Activated naive CD8-positive, alpha-beta T cell treated with anti-CD3 and anti-CD28 coated beads, Interleukin-2, amount 50 U/mL, for 16 hours (primary cell): ENCODE measurements at places on chromosomes 4 and X.

GRCh38 chr4:4344915-4345527 lies 41.9 kb upstream of the NSG1 start:
- DNase-seq = no peak

- DNase-seq = no peak
Measured at GRCh38 chr4:130478406-130478805, 1382.5 kb downstream of the C4orf33 start.

DNA sequence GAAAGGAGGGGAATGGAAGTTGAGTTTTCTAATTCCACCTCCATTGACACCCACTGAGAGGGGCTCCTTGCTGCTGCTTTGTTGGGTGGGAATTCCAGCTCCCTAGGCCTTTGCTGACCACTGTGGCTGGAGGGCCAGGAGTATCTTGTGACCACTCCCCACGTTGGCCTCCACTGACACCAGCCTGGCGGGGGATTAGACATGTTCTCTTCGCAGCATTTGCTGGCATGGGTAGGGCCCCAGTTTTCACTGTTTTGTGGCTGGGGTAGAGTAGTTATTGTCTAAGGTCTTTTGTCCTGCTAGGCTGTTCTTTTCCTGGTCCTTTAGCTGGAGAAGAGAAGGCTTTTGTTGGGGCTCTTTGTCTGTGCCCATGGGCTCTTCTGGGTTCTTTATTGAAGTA lies 116.7 kb downstream of the CDKL5 start:
- no peak for DNase-seq

DNA sequence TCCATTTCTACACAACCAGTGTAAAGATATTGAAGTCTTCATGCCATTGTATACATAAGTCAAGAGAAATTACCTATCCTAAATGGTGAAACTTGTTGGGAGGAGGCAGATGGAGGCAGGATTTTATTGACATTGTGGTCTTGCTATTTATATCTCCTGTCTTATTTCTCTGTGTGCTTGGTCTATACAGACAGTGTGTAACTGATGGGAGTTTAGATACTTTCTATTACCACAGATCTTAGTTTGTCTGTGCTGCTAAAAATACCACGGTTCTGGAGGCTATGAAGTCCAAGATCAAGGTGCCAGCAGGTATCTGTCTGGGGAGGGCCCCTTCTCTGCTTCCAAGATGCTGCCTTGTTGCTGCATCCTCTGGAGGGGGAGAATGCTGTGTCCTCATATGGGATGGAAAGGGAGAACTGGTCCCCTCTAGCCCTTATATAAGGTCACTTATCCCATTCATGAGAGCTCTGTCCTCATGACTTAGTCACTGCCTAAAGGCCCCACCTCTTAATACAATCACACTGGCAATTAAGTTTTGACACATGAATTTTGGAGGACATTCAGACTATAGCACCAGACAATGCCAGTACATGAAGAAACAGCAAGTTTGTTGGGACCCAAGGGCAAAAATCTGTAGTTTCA lies 62.4 kb downstream of the SYNPO2 start:
- no peak for DNase-seq

- no peak for DNase-seq
Measured at GRCh38 chr4:185787926-185788679, 23.9 kb downstream of the SORBS2 start.

DNA sequence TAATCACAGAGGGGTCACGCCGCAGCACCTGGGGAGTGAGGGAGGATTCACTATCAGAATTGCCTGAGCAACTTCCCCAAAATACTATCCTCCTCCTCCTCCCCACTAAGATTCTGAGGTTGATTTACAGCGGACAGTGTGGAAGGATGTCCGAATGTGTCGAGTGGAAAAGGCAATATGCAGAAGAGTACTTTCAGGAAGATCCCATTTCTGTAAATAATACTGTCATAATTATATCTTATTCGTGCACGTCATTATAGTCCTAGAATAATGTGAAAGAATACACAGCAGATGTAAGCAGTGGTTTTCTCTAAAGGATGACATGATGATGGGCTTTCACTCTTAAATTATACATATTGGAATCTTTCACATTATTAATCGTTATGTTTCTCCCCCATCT lies 149.8 kb upstream of the NOCT start:
- no peak for DNase-seq

GRCh38 chr4:174012135-174012885 lies 271.2 kb downstream of the FBXO8 start:
- no peak for DNase-seq

GRCh38 chrX:36908801-36909675 lies 99.1 kb upstream of the FAM47C start:
- DNase-seq = no peak

GRCh38 chrX:153060095-153060445 lies 3.8 kb downstream of the PNMA3 start:
- DNase-seq = no peak

- no peak for DNase-seq
Measured at GRCh38 chrX:144295921-144296320, 412.1 kb downstream of the UBE2NL start.
